Activated CD4-positive, alpha-beta T cell treated with anti-CD3 and anti-CD28 coated beads, Interleukin-2, amount 50 U/mL, for 24 hours (primary cell): ENCODE measurements at places on chromosomes 13 and 19.
A peak's percentile ranks its signal among the peaks of the same experiment; 100 is the strongest.

DNA sequence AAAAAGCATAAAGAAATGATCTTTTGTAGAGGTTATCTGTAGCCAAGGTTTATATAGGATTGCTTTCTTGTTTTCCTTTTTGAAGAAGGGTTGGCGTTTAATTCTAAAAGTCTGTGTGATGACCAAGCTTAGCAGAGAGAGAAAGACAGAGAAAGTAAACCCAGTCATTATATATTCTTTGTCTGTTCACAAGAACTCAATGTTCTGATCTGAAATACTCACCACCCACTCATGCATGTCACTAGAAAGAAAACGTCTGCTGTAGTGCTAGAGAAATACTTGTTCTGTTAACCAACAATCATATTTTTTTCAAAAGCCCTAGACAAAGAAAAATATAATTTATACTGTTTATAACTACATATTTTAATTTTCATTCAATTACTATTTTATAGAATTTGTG, 173.7 kb upstream of the SLITRK5 start:
- DNase-seq = no peak

DNA sequence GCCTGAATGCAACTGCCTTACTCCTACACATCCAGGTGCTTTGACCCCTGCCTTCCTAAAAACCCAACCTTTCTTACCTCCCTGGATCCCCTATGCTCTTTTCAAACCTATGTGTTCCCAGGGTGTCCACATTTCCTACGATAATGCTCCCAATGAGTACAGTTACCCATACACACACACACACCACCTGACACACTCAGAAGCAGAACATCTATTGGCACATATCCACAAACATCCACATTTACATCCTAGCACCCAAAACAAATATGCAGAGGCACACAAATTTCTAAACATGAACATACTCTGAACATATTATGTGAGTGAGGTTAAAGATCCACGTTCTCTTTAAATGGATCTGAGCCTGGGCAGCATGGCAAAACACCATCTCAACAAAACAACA, 22.4 kb upstream of the PLAUR start:
- DNase-seq = no peak

GRCh38 chr13:59458908-59459579, 704.7 kb downstream of the DIAPH3 start:
- no peak for DNase-seq

DNA sequence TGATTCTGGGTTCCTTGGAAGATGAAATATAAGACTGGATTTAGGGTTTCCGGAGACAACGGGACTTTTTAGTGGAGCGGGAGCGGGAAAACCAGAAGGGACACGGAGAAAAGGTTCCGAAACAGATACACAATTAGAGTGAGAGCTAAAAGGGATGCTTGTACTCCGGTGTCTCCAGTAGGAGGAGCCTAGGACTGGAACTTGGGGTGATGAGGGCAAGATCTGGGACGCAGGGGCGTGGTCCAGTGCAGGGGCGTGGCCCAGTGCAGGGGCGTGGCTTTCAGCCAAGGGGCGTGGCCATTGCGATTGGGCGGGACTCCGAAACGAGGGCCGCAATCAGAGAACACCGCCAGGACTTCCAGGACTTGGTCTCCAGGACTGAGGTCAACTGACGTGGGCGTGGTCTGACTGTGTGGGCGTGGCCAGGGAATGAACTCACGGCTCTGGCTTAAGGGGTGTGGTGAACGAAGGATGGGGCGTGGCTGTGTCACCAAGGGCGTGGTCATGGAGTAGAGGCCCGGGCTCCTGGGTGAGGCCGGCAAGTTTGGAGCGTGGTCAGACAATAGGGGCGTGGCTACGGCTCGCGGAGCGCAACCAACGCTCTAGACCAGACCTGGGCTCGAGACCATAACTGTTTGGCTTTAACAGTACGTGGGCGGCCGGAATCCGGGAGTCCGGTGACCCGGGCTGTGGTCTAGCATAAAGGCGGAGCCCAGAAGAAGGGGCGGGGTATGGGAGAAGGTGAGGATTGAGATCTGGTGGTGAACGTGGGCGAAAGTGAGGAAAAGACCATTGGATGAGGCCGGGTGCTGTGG, at the start of gene DKKL1:
Gene DKKL1, plus strand, starts transcription at position 610 of the 815 bp plus-strand sequence. Its CDS starts 122 bp downstream, at position 732.
- peak; percentile 39 for DNase-seq

- DNase-seq = no peak
Observed at GRCh38 chr13:35164324-35164932, 222.4 kb downstream of the NBEA start.

GRCh38 chr19:55196803-55197202, 12.5 kb downstream of the PTPRH start:
- DNase-seq = no peak

- no peak for DNase-seq
Observed at GRCh38 chr13:75764926-75765310, 128.8 kb downstream of the LMO7 start.

GRCh38 chr13:76886292-76887075, at the start of gene KCTD12:
TSS of gene KCTD12 (minus strand) at chr13:76886405. CDS start at chr13:76886148, 257 bp downstream.
- peak; percentile 59 for DNase-seq

- DNase-seq = peak; percentile 50
Observed at GRCh38 chr19:861756-862580, 2.5 kb downstream of the CFD start.

DNA sequence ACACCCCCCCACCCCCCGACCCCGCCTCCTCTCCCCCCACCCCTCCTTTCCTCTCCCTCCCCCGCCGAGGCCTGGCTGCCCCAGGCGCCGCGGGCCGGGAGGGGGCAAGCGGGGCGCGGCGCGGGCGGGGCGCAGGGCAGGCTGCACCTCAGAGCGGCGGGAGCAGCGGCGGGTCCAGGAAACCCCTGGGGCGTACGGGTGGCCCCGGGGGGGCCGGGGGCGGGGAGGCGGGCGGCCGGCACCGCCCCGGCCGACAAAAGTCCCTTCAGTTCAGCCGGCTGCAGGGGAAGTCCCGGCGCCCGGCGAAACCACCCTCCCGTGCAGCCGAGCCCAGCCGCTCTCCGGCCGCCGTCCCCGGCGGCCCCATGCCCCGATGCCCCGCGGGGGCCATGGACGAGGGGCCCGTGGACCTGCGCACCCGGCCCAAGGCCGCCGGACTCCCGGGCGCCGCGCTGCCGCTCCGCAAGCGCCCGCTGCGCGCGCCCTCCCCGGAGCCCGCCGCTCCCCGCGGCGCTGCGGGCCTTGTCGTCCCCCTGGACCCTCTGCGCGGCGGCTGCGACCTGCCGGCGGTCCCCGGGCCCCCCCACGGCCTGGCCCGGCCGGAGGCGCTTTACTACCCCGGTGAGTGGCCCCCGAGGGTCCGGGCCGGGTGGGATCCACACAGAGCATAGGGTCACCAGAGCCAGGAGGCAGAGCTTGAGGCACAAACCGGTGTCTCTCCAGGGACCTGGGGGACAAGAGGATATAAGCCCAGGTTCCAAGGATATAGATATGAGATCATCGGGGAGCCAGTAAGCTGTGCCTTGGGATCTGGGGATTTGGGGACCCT, at the start of gene BCL3:
Gene BCL3, plus strand, starts transcription at position 283 of the 829 bp plus-strand sequence. Its CDS starts 83 bp downstream, at position 366.
- peak; percentile 36 for DNase-seq

DNA sequence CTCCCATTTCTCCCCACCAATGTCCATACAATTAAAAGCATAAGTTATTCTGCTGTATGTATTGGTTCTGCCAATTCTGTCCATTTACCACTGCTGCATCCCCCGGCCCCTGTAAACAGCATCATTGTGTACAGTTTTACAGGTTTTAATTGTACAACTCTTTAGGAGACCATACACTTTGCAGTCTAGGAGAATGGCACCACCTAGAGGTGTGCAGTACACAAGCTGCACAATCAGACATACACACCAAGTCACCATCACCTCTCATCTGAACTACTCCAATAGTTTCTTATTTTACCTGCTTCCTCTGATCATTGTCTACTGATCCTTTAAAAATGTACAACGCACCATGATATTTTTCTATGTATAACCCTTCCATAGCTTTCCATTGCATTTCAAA, 855.9 kb upstream of the KLHL1 start:
- no peak for DNase-seq

DNA sequence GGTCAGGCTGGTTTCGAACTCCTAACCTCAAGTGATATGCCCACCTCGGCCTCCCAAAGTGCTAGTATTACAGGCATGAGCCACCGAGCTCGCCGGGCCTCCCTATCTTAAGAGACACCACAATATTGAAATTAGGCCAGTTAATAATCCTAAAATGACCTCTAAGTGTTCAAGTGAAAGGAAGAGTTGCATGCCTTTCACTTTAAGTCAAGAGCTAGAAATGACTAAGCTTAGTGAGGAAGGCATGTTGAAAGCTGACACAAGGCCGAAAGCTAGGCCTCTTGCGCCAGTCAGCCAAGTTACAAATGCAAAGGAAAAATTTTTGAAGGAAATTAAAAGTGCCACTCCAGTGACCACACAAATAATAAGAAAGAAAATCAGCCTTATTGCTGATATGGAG, 144.5 kb upstream of the FNDC3A start:
- DNase-seq = no peak

DNA sequence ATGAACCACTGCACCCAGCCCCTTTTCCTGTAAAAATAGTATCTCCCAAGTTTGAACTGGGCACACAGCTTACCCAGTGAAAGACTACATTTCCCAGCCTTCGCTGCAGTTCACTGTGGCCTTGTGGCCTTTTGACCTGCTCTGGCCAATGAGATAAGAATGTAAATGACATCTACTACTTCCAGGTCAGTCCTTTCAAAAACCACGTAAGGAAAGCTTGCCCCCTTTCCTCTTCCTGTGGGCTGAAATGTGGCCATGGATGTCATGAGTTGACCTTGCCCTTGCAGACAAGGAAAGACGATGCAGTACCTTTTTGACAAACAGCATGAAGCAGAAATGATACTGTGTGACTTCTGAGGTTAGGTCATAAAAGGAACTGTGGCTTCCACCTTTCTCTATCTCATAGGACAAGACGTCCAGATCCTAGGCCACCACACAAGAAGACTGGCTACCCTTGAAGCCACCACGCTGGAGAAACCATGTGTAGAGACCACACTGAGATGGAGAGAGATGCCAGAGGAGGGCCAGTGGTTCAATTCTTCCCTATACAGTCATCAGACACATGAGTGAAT, 19.9 kb downstream of the ACER1 start:
- no peak for DNase-seq

GRCh38 chr19:34459614-34460013, 21.9 kb upstream of the WTIP start:
- no peak for DNase-seq

DNA sequence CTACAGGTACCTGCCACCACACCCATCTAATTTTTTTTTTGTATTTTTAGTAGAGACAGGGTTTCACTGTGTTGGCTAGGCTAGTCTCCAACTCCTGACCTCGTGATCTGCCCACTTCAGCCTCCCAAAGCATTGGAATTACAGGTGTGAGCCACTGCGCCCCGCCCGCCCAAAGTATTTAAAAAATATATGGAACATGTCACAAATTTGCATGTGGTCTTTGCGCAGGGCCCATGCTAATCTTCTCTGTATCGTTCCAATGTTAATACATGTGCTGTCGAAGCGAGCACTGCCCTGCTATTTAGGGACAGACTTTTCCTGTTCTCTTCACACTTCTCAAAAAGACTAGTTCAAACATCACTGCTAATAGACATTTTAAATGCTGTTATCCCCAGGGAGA, 1.2 kb upstream of the TSKS start:
- DNase-seq = no peak

- no peak for DNase-seq
Observed at GRCh38 chr13:75541287-75541686, 3.6 kb upstream of the COMMD6 start.

DNA sequence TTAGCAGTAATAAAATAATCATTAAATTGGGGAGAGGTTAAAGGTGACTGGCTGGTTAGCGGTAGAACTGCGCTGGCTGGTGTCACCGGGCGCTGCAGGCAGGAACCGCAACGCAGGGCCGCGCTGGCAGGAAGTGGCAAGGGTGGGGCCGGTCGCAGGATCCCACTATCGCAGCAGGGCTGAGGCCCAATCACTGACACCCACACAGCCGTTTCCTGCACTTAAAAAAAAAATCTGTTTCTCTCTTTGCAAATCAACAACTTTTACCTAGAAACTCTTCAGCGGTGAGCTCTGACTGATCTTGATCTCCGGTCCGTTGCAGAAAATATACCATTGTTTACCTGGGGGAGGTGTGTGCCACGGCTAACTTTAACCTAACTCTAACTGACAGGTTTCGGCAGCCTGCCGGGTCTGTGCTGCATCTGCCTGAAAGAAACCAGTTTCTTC, 46.9 kb downstream of the KLF2 start:
- DNase-seq = peak; percentile 60

GRCh38 chr13:44694291-44694690, 118.2 kb upstream of the TSC22D1 start:
- DNase-seq = no peak

DNA sequence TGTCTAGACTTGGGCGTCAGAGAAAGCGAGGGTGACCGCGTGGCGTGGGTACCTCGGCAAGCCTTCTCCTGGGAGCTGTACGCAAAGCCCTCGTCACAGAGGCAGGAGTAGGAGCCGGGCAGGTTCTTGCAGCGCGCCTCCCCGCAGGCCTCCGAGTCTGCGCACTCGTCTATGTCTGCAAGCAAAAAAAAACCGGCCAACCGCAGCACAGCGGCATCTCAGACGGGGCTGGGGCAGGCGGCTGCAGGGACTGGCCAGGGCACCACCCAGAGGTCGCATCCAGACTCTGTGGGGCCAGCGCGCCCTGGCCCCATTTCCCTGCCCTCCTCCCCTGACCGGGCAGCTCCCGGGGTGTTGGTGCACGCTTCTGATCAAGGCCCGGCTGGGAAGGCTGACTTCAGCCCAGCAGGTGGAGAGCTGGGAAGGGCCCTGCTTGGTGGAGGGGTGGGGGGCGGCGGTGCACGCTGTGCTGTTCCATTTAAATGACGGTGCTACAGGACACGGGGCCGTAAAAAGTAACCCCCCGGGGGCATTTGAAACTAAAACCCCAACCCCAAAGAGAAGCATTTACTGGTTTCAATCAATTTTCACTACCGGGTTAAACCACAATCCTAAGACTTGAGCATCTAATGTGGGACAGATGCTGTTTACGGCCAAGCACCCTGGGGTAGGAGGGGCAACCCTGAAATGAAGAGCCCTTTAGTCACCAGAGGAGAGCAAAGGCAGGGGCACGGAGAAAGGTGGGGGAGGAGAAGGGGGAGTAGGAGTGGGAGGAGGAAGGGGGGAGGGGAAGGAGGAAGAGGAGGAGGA, 28.2 kb downstream of the GAS6 start:
- DNase-seq = no peak

GRCh38 chr19:18428173-18428786, 9.1 kb downstream of the SSBP4 start:
- DNase-seq = no peak

GRCh38 chr13:112447761-112448603, 71.8 kb downstream of the SPACA7 start:
- DNase-seq = no peak

DNA sequence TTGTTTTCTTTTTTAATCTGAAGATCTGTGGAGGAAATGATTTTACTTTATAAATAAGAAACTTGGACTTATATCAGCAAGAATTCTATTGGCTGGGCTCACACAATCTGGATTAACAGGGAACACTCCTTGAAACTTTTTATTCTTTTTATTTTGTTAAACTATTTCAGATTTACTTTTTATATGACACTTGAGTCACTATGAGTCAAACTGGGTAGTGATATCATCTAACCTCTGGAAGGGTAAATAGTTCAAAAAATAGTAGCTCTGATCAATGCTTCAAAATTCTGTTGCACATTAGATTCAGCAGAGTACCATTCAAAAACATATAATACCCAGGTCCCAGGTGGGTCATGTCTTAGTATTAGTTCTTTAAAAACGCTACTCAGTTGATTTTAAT, 55.1 kb upstream of the NBEA start:
- no peak for DNase-seq
